ENCODE measurements at places on chromosomes 6 and 20. TPM values are rescaled to one million over a fixed set of nuclear protein-coding genes. Genes with fewer than 3 reads are reported as not detected.

The TRIM31 gene
- total RNA-seq: not detected

The ENPP4 gene
- 0.16 TPM for total RNA-seq

The SLC25A27 gene
- total RNA-seq: 5.7 TPM

The SCAF8 gene
- total RNA-seq: 16.5 TPM

The SYCP2L gene
- total RNA-seq: not detected

All from bronchial smooth muscle cell (primary cell).